ENCODE measurements at places on chromosomes 5 and 9. TPM values are rescaled to one million over a fixed set of nuclear protein-coding genes. Genes with fewer than 3 reads are reported as not detected.
A peak's percentile ranks its signal among the peaks of the same experiment; 100 is the strongest.

DNA sequence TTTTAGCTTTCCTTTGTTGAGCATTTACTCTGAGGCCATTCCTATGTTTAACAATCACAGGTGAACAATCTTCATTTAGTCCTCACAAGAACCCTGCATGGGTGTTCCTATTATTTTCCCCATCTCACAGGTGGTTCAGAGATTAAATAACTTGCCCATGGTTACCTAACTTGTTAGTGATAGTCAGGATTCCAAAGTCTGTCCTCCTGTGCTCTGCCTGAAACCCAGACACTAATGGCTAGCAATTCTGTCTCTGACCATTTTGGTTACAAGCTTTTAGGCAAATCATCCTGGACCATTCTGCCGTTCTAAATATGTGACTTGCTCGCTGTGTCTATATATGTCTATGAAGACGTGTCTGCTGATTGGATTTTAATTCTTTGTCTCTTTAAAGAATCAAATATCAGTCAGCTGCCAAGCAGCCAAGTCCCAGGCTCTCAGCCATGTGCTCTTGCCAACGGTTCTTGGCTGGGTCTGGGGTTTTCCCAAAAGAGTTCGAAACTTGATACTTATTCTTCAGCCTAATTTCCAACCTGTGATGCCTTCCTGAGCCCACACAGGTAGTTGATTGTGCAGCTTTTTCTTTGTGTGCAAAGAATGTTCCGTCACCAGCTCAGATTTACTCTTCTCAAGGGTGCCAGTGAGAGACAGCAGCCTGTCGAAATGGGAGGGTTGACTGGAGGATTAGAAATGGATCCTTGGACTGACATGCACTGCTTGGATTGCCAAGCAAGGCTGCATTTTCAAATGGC, 121.7 kb downstream of the NREP start:
- no peak overlapping the region for H3K4me3 ChIP-seq
- no peaks in the 10 kb centered on the region for H3K27me3 ChIP-seq
- H3K4me1 ChIP-seq: peaks cover 6% of the 10 kb centered on the region
- no peak overlapping the region for H3K27ac ChIP-seq
- DNase-seq: no peak
- no peaks in the 10 kb centered on the region for H3K36me3 ChIP-seq

DNA sequence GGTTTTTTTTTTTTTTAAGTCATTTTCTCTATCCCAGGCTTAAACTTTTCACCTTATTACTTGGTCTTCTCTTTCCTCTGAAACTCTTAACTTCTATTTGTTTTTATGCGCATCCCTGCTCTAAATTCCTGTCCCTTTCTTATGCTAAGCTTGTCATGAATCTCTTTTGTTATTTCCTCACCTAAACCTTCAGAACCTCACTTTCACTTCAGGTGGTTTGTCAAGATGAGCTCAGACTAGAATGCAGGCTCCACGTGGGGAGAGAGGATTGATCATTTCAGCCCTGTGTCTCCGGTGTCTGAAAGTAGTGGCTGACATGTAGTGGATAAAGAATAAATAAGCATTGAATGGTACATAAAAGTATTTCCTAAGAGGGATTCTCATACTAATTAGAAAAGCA, 63.6 kb downstream of the ANXA1 start:
- H3K27ac ChIP-seq: no peak overlapping the region
- no peak for DNase-seq
- H3K27me3 ChIP-seq: no peaks in the 10 kb centered on the region
- H3K4me1 ChIP-seq: no peaks in the 10 kb centered on the region
- no peak overlapping the region for H3K4me3 ChIP-seq

Gene FOXD4L5
- not detected for total RNA-seq

- H3K36me3 ChIP-seq: no peaks in the 10 kb centered on the region
- no peak overlapping the region for H3K27ac ChIP-seq
These were observed 142.7 kb upstream of the SMIM23 start for GRCh38 chr5:171642894-171643293.

- H3K27me3 ChIP-seq: no peaks in the 10 kb centered on the region
- no peak overlapping the region for H3K4me3 ChIP-seq
- no peaks in the 10 kb centered on the region for H3K36me3 ChIP-seq
- H3K27ac ChIP-seq: no peak overlapping the region
- H3K4me1 ChIP-seq: peaks cover 41% of the 10 kb centered on the region
These were observed 49.0 kb downstream of the STOM start for GRCh38 chr9:121321016-121321503.

Gene GPR151
- total RNA-seq: not detected

GRCh38 chr5:28380167-28380566, 1341.8 kb upstream of the CDH9 start:
- no peak overlapping the region for H3K4me3 ChIP-seq
- no peak overlapping the region for H3K27ac ChIP-seq

DNA sequence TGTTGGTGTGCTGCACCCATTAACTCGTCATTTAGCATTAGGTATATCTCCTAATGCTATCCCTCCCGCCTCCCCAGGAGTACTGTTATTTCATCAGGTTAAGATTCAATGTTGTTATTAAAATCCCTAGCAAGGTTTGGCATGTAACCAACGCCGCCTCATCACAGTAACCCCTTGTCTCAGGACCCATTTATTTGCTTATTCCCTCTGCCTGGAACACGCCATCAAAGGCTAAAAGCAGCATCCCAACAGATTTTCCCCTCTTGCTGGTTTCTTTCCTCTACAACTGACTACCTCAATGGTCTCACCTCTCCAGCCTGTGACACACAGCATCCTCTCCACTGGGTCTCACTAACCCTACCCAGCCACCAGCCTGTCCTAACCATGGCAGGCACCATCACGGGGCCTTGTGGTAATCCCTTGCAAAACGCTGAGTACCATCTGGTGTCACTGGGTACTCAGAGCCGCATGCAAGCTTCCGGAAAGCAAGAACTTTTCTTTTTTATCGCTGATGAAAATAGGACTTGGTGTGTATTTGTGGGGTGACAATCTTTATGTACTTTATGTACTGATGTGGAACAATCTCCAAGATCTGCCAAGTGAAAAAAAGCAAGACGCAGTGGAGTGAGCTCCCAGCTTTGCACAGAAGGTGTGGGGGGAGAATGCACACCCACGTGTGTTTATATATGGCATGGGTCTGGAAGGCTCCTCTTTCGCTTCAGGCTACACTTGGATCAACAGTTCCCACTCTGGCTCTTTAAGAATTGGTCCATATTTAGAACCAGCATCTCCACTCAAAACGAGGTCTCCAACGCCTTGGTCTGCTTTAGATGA, 6.1 kb downstream of the RPS14 start:
- H3K36me3 ChIP-seq: peaks cover 39% of the 10 kb centered on the region
- no peaks in the 10 kb centered on the region for H3K27me3 ChIP-seq
- no peak for DNase-seq
- H3K4me3 ChIP-seq: no peak overlapping the region
- peaks cover 20% of the 10 kb centered on the region for H3K4me1 ChIP-seq

DNA sequence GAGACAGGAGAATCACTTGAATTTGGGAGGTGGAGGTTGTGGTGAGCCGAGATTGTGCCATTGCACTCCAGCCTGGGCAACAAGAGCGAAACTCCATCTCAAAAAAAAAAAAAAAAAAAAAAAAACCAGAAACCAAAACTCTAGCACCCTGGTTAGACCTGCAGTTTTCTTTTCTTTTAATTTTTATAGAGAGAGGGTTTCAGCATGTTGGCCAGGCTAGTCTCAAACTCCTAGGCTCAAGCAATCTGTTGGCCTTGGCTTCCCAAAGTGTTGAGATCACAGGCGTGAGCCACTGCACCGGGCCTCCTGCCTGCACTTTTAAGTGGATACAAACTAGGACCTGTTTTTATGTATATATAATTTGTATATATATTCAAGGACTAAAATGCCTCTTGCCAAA, 12.9 kb upstream of the MTMR12 start:
- no peak overlapping the region for H3K27ac ChIP-seq
- H3K36me3 ChIP-seq: no peaks in the 10 kb centered on the region
- no peak overlapping the region for H3K4me3 ChIP-seq
- peaks cover 26% of the 10 kb centered on the region for H3K4me1 ChIP-seq
- no peaks in the 10 kb centered on the region for H3K27me3 ChIP-seq
- DNase-seq: no peak

DNA sequence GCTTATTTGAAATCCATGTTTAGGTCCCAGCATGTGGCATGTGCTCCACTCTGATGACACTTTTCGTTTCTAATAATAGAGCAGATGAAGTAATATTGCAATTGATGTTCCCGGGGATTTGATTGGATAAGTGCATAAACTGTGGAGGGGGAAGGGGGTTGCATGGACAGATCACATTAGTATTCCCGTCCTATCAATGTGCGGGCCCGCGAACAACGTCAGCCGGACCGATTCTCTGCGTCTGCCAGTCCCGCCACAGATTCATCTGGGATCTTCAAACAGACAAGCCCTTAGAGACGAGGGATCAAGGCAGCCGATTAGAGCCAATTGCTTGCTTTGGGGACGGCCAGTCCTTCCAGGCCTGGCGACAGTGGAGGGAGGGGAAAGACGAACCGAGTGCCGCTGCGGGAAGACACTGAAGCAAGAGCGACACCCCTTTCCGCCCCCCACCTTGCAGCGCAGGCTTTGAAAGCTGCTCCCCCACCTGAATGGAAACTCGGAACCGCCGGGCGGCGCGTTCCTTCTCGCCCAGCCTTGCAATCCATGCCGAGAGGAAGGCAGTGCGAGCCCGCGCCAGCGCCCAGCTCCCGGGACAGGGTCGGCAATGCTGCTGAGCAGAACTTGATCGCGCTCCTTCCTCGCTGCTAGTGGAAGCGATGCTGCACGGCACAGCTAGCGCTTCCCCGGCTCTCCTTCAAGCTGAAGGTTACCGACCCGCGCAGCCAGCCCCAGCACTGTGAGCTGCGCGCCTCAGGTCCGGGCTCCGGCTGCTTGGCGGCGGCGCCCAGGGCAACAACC, at the start of gene RGS7BP:
TSS of gene RGS7BP (plus strand) at position 247 of the 798 bp plus-strand sequence. CDS start 610 bp downstream, outside the sequence.
- H3K36me3 ChIP-seq: no peaks in the 10 kb centered on the region
- no peak within 1 kb of the TSS for H3K27ac ChIP-seq
- H3K4me3 ChIP-seq: no peak within 1 kb of the TSS
- DNase-seq: peak; percentile 41
- H3K4me1 ChIP-seq: peaks cover 16% of the 10 kb centered on the region

- no peaks in the 10 kb centered on the region for H3K27me3 ChIP-seq
- DNase-seq: no peak
- no peaks in the 10 kb centered on the region for H3K36me3 ChIP-seq
- H3K4me1 ChIP-seq: no peaks in the 10 kb centered on the region
These were observed 78.7 kb upstream of the CDH6 start for GRCh38 chr5:31114817-31115216.

DNA sequence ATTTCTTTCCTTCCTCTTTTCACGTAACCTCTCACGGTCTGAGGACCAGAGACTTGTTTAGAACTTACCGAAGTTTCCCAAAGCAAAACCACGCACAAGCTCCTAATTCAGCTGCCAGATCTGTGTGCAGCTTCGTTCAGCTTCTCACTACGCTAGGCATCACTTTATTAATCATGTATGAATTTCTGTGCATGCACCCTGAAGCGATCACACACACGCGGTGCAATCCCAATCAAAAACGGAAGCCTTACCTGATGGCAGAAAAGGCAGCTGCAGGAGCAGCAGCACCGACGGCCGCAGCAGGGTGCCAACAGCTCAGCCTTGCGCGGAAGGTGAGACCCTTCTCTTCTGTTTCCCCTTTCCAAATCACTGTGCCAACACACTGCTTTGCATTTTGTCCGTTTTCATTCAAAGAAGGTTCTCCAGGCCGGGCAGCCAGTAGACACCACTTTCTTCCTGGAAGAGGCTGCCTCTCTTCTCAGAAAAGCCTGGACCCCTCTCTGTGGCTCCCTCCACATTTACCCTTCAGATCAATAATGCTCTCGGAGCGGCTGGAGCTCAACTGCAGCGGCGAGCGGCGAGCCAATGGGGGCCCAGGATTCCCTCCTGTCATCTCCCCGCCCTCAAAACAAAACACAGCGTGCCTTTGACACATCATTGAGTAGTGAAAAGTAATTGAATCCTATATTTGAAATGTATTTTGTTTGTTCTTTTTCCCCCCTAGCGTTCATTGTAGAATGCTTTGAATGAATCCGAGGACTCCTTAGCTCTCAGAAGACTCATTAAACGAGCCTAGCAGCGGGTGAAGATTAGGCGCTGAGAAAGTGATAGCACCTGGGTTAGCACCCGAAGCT, at the start of gene CDH12:
TSS of gene CDH12 (minus strand) at position 538 of the 854 bp plus-strand sequence.
- H3K27ac ChIP-seq: no peak within 1 kb of the TSS
- no peak for DNase-seq
- no peaks in the 10 kb centered on the region for H3K36me3 ChIP-seq

DNA sequence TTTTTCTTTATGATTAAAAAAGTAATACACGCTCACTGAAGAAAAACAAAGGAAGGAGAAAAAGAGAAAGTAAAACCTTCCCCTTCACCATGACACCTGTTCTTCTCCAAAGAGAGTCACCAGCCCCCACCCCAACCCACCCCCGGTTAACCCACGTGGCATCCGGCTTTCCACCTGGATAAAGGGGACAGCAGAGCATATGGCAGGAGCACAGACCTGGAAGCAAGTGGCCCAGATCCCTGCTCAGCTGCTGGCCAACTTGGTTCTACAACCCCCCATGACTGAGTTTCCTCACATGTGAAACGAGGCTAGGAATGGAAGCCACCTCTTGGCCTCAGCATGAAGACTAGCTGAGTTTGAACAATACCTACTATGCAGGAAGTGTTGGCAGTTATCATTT, 5.1 kb downstream of the CCDC180 start:
- no peak overlapping the region for H3K4me3 ChIP-seq
- no peaks in the 10 kb centered on the region for H3K4me1 ChIP-seq
- no peaks in the 10 kb centered on the region for H3K27me3 ChIP-seq
- H3K36me3 ChIP-seq: no peaks in the 10 kb centered on the region

GRCh38 chr5:38548064-38548759, 8.2 kb downstream of the LIFR start:
- peak overlapping the region; percentile 32 for H3K27ac ChIP-seq
- H3K36me3 ChIP-seq: no peaks in the 10 kb centered on the region
- H3K4me3 ChIP-seq: no peak overlapping the region
- DNase-seq: no peak
- H3K4me1 ChIP-seq: peaks cover 67% of the 10 kb centered on the region
- no peaks in the 10 kb centered on the region for H3K27me3 ChIP-seq

Gene SPARC
- total RNA-seq: 168 TPM

- no peaks in the 10 kb centered on the region for H3K4me1 ChIP-seq
- no peak for DNase-seq
- H3K27ac ChIP-seq: no peak overlapping the region
- no peaks in the 10 kb centered on the region for H3K27me3 ChIP-seq
- no peaks in the 10 kb centered on the region for H3K36me3 ChIP-seq
- no peak overlapping the region for H3K4me3 ChIP-seq
These were observed 430.8 kb downstream of the MTRR start for GRCh38 chr5:8299716-8300115.

Gene HEMGN
- total RNA-seq: not detected

DNA sequence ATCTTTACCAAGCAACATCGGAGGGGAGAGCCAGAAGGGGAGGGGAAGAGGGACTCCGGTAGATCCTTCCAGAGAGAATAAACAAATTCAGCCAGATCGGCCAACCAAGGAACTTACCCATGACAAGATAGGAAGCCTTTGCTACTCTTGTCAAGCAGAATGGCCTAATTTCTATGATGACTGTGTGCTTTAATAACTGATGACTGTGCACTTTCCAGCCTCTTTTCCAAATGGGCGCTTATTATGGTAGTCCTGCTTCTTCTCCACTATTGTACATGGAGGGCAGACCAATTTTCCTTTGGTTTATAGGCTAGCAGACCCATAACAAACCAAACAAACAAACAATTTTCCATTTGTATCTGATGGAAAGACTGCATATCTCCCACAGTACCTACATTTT, 163.8 kb upstream of the RFX3 start:
- no peaks in the 10 kb centered on the region for H3K36me3 ChIP-seq
- no peak overlapping the region for H3K27ac ChIP-seq
- no peaks in the 10 kb centered on the region for H3K4me1 ChIP-seq
- H3K4me3 ChIP-seq: no peak overlapping the region

- H3K36me3 ChIP-seq: no peaks in the 10 kb centered on the region
- H3K4me3 ChIP-seq: no peak overlapping the region
- no peaks in the 10 kb centered on the region for H3K27me3 ChIP-seq
These were observed 165.4 kb downstream of the AUH start for GRCh38 chr9:91196103-91196950.
